ENCODE measurements at places on chromosomes 12 and 14. TPM values are rescaled to one million over a fixed set of nuclear protein-coding genes. Genes with fewer than 3 reads are reported as not detected.

Gene GRIP1
- 6.7 TPM for polyA plus RNA-seq

Gene CRIP1
- 136 TPM for polyA plus RNA-seq

Gene POTEG
- polyA plus RNA-seq, result not detected

Gene ORMDL2
- 31.4 TPM for polyA plus RNA-seq

Gene SIX6
- not detected for polyA plus RNA-seq

Gene MUCL1
- polyA plus RNA-seq, result not detected
